ENCODE measurements at places on chromosomes 2 and 18.

- DNase-seq, result no peak
Measured at GRCh38 chr2:131966256-131966655, 195.5 kb downstream of the ANKRD30BL start.

GRCh38 chr2:218130377-218130776 lies 4.5 kb downstream of the CXCR2 start:
- no peak for DNase-seq

GRCh38 chr2:215677481-215677880 lies 241.6 kb upstream of the FN1 start:
- DNase-seq, result no peak

- no peak for DNase-seq
Measured at GRCh38 chr2:112253261-112253815, 1.5 kb downstream of the ZC3H8 start.

Measured in pulmonary artery endothelial cell (primary cell).